Activated CD4-positive, alpha-beta T cell treated with anti-CD3 and anti-CD28 coated beads for 36 hours (primary cell): ENCODE measurements at places on chromosomes 7 and 10. TPM values are rescaled to one million over a fixed set of nuclear protein-coding genes. Genes with fewer than 3 reads are reported as not detected.

DNA sequence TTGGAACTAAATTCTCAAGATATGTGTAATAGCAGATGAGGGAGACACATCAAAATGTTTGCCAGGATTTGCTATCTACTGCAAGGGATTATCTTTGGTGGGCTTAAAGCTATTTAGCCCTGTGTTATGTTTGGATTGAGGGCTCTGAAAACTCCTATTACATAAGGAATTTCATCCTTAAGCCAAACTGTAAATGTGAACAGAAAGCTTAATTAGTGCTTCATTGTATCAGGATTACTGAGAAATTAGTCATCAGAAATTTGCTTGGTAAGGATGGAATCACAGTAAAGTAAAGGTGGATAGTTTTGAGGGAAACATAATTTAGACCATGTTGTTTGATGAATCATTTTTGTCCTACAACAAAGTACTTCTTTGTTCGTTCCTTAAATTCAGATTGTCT is 8.3 kb downstream of the ANKRD7 start:
- DNase-seq: no peak
- H3K36me3 ChIP-seq: no peaks in the 10 kb centered on the region
- H3K4me1 ChIP-seq: no peaks in the 10 kb centered on the region
- no peak overlapping the region for H3K27ac ChIP-seq

Gene NCAPG2
- total RNA-seq: 127 TPM

- DNase-seq: no peak
- no peaks in the 10 kb centered on the region for H3K27me3 ChIP-seq
- no peak overlapping the region for H3K27ac ChIP-seq
These were observed 207.3 kb upstream of the POT1 start for GRCh38 chr7:125136755-125137532.

DNA sequence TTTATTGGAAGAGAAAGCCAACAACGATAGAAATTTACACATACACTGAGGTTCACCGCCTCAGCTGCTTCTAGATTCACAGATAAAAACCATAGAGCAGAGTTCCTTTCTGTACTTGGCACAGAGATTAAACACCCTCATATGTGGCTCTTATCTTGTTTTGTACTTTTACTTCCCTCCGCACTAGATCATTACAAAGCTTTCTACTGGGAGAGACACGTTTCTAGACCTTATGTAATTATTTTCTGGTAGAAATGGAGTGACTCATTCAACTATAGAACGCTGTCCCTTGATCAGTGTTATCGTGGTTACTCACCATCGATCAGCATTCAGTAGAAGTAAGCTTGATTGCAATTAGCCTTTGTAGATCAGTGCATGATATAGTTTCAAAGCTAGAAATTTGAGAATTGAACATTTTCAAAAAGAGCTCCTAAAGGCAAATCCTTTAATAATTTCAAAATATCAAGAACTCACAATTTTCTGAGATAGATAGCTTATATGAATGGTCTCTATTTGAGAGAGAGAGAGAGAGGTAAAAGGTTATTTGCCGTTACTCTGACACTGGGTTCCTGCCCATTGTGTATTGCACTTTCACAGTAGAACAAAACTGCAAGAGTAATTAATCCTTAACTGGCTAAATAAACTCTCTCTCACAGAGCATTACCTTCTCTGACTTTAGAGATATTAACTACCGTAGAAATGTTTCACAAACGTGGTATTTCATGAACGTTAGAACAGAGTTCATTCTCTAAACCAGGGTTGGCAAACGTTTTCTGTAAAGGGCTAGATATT is 26.1 kb upstream of the DNAJC1 start:
- H3K36me3 ChIP-seq: no peaks in the 10 kb centered on the region
- peaks cover 13% of the 10 kb centered on the region for H3K4me1 ChIP-seq
- H3K4me3 ChIP-seq: no peak overlapping the region
- no peak for DNase-seq
- H3K27ac ChIP-seq: no peak overlapping the region

DNA sequence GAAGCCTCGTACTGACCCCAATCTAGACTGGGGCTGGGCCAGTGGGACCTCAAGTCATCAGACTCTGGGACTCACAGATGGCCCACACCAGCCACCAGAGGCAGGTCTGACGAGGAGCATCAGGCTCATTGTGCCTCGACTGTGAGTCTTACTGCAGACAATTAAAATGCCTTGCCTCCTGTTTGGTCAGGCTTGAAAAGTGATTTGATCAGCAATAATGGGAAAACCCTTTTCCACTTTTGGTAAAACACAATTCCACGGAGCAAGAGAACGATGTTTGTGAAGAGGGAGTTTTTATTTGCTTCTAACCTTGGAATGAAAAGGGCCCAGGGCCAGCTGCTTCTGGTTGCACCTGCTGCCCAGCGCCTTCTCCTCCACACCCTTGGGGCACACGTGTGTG is 43.9 kb downstream of the C10orf143 start:
- no peak overlapping the region for H3K4me3 ChIP-seq
- no peaks in the 10 kb centered on the region for H3K4me1 ChIP-seq
- no peaks in the 10 kb centered on the region for H3K27me3 ChIP-seq

GRCh38 chr10:57294698-57295097 is 933.6 kb upstream of the ZWINT start:
- no peaks in the 10 kb centered on the region for H3K36me3 ChIP-seq
- no peak overlapping the region for H3K27ac ChIP-seq
- no peaks in the 10 kb centered on the region for H3K27me3 ChIP-seq
- H3K4me3 ChIP-seq: no peak overlapping the region
- DNase-seq: no peak
- H3K4me1 ChIP-seq: no peaks in the 10 kb centered on the region

- H3K27ac ChIP-seq: no peak overlapping the region
- DNase-seq: no peak
- H3K4me3 ChIP-seq: no peak overlapping the region
- no peaks in the 10 kb centered on the region for H3K4me1 ChIP-seq
- no peaks in the 10 kb centered on the region for H3K36me3 ChIP-seq
- H3K27me3 ChIP-seq: no peaks in the 10 kb centered on the region
These were observed 509.1 kb downstream of the INHBA start for GRCh38 chr7:41193738-41194282.

GRCh38 chr10:29980084-29980483 is 79.3 kb downstream of the JCAD start:
- no peaks in the 10 kb centered on the region for H3K36me3 ChIP-seq
- peaks cover 10% of the 10 kb centered on the region for H3K27me3 ChIP-seq
- H3K4me1 ChIP-seq: no peaks in the 10 kb centered on the region
- no peak for DNase-seq
- H3K4me3 ChIP-seq: no peak overlapping the region

DNA sequence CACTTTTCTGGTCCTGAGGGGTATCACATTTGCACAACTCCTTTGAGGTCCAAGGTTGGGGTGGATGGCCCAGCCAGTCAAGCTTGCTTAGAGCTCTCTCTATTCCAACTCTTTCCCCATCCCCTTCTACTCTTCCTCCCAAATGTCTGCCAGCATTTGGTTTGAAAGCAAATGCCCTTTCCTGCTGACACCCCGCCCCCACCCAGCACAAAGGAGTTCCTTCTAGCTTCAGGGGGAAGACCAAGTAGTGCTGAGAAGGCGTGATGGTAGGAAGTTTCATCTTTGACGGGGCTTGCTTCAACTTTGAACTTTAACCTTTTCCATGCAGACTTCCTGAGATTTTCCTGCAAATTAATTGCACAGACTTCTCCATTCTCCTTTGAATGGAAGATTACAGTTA is 137.5 kb upstream of the TCF7L2 start:
- H3K4me3 ChIP-seq: no peak overlapping the region
- peaks cover 9% of the 10 kb centered on the region for H3K4me1 ChIP-seq
- H3K27me3 ChIP-seq: no peaks in the 10 kb centered on the region
- H3K36me3 ChIP-seq: peaks cover 25% of the 10 kb centered on the region

GRCh38 chr10:133315847-133316246 is 7.1 kb downstream of the ZNF511 start:
- peaks cover under 1% of the 10 kb centered on the region for H3K36me3 ChIP-seq
- no peak for DNase-seq
- H3K27me3 ChIP-seq: peaks cover 10% of the 10 kb centered on the region

Gene HOXA7
- not detected for total RNA-seq

DNA sequence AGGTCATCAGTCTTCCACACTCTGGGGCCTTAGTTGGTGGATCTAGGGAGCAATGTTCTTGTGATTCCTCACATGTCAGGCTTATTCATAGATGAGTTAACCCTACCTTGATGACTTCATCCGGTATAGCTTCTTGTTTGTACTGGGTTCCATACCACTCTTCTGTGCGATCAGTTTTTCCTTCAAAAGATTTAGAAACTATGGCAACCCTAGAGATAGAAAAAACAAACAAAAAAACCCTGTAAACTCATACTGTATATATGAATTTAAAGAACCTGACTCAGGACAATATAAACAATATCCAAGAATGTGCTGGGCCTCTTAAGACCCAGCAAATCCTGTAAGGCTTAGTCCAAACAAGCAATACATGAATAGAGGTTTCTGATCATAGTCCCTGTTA is 83.5 kb downstream of the IDE start:
- DNase-seq: no peak
- no peaks in the 10 kb centered on the region for H3K27me3 ChIP-seq
- H3K27ac ChIP-seq: no peak overlapping the region
- no peak overlapping the region for H3K4me3 ChIP-seq
- peaks cover 47% of the 10 kb centered on the region for H3K36me3 ChIP-seq

Gene CYP2C8
- total RNA-seq: 0.14 TPM

Gene GJD4
- not detected for total RNA-seq

Gene LRCH4
- total RNA-seq: 70.3 TPM

- H3K4me3 ChIP-seq: no peak overlapping the region
- DNase-seq: no peak
- no peak overlapping the region for H3K27ac ChIP-seq
- no peaks in the 10 kb centered on the region for H3K36me3 ChIP-seq
- H3K4me1 ChIP-seq: peaks cover 8% of the 10 kb centered on the region
These were observed 33.5 kb downstream of the KCNMA1 start for GRCh38 chr10:77604063-77604462.

DNA sequence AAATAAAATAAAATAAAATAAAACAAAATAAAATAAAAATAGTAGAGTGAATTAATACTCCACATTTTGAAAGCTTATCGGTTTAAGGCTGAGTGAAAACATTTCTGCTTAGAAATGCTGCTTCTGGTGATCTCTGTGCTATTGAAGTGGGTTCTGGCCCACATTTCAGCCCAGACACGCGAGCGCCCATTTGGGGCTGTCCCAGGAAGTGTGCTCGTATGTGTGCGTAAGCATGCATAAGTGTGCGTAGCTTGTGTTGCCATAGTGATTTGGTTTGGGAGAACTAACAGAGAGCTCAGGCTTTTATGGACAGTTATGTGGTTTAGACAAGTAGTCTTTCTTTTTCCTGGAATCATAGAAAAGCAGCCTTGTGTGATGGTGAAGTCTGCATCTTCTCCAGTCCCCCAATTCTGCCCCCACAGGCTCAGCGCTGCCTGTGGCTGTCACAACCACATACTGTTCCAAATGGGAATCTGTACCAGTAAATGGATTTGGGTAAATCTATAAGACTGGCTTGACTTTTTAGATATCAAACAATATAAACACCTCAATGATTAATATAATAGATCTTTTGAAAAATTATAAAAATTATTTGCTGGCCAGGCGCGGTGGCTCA is 29.8 kb upstream of the PURB start:
- peak; percentile 87 for DNase-seq
- no peaks in the 10 kb centered on the region for H3K27me3 ChIP-seq
- peak overlapping the region; percentile 73 for H3K27ac ChIP-seq
- peaks cover 23% of the 10 kb centered on the region for H3K4me1 ChIP-seq
- no peaks in the 10 kb centered on the region for H3K36me3 ChIP-seq
- H3K4me3 ChIP-seq: peak overlapping the region; percentile 3

DNA sequence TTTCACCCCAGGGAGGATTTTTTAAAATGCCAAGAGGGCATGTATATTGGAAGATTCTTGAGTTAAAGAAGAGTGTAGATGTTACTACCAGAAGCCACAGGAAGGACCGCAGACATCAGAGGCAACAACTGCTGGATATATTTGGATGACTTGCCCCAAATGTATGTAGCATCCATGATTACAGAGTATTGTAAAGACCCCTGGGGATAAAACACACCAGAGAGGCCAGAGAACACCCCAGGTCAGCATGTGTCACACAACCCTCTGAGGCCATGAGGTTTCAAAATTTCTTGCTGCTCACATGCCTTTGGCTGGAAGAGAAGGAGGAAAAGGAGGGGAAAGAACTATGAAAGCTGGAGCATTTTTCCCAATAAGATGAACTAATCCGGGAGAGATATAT is 108.0 kb upstream of the LSM8 start:
- H3K36me3 ChIP-seq: no peaks in the 10 kb centered on the region
- peaks cover 15% of the 10 kb centered on the region for H3K27me3 ChIP-seq
- no peak for DNase-seq
- peaks cover 6% of the 10 kb centered on the region for H3K4me1 ChIP-seq
- no peak overlapping the region for H3K27ac ChIP-seq

DNA sequence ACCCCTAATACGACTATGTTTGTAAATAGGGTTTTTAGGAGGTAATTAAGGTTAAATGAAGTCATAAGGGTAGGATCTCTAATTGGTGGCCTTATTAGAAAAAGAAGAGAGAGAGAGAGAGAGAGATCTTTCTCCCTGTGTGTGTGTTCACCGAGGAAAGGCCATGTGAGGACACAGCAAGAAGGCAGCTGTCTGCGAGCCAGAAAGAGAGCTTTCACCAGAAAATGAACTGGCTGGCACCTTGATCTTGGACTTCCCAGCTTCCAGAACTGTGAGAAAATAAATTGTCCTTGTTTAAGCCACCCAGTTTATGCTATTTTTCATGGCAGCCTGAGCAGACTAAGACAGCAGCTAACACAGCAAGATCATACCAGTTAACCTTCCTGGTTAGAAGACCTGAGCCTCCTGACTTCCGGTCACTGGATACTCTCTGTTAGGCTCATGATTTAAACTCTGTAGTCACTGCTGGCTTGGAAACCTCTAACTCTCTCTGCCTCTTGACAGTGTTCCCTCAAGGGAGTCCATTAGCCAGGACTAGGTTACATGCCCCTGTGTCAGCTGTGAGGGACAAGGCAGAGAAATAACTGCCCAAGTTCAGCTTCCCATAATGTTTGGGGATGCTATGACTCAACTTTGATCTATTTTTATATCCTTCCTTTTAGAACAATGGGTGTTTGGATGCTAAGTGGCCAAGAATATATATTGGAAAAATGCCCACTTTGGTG is 102.3 kb downstream of the DYNC1I1 start:
- H3K36me3 ChIP-seq: no peaks in the 10 kb centered on the region
- DNase-seq: no peak
- H3K4me3 ChIP-seq: no peak overlapping the region
- no peak overlapping the region for H3K27ac ChIP-seq

Gene CDH23
- 1.6 TPM for total RNA-seq

Gene PNLIP
- total RNA-seq: not detected

GRCh38 chr10:102598243-102598642 is 46.0 kb upstream of the TRIM8 start:
- H3K4me3 ChIP-seq: no peak overlapping the region
- H3K4me1 ChIP-seq: no peaks in the 10 kb centered on the region
- no peak for DNase-seq
- no peaks in the 10 kb centered on the region for H3K27me3 ChIP-seq
- H3K27ac ChIP-seq: no peak overlapping the region

Gene PANK1
- 3.2 TPM for total RNA-seq

DNA sequence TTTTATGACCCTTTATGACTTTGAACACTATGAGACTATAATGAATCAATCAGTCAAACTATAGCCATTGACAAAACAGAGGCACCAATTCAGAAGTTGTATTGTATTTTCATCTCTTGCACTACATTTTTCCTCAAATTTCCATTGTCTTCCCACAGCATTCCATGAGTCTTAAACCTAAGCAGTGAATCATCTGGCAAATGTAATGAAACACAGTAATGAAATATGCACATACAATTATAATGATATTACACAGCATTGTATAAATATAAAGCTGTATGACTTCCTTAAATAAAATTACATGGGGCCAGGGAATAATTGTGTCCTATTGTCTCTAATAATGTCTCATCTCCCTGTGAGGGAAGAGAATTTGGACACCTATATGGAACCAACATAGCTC is 45.0 kb downstream of the VWDE start:
- no peaks in the 10 kb centered on the region for H3K4me1 ChIP-seq
- no peak for DNase-seq
- H3K36me3 ChIP-seq: no peaks in the 10 kb centered on the region

Gene EPHA1
- 2.4 TPM for total RNA-seq
